MG63 (cell line): ENCODE measurements at places on chromosomes 6 and 20. TPM values are rescaled to one million over a fixed set of nuclear protein-coding genes. Genes with fewer than 3 reads are reported as not detected.

ADGB gene
- not detected in 2 replicates for total RNA-seq

GPR63 gene
- 0.03 and 0.10 TPM in 2 replicates for total RNA-seq

GTSF1L gene
- total RNA-seq: not detected in 2 replicates

CNBD2 gene
- 3.4 TPM in 1 of 2 replicates, not detected in the other for total RNA-seq

FAXC gene
- total RNA-seq: 9.0 and 22.3 TPM in 2 replicates

GRIK2 gene
- total RNA-seq: 0.89 TPM in 1 of 2 replicates, not detected in the other

GLP1R gene
- not detected in 2 replicates for total RNA-seq

CNPY3 gene
- 25.2 and 27.2 TPM in 2 replicates for total RNA-seq

HLA-DMB gene
- total RNA-seq: 0.76 and 0.79 TPM in 2 replicates

BNIP5 gene
- total RNA-seq: not detected in 2 replicates

MEA1 gene
- 62.9 and 75.6 TPM in 2 replicates for total RNA-seq

APCDD1L gene
- total RNA-seq: not detected in 2 replicates

PTCRA gene
- total RNA-seq: not detected in 2 replicates

DZANK1 gene
- 0.10 and 0.40 TPM in 2 replicates for total RNA-seq

SLC22A7 gene
- not detected in 2 replicates for total RNA-seq

PGM3 gene
- 52.7 and 109 TPM in 2 replicates for total RNA-seq

NUS1 gene
- 33.9 and 44.9 TPM in 2 replicates for total RNA-seq

TAAR1 gene
- total RNA-seq: not detected in 2 replicates
